ENCODE measurements at places on chromosomes 7 and 10. TPM values are rescaled to one million over a fixed set of nuclear protein-coding genes. Genes with fewer than 3 reads are reported as not detected.

MMRN2 gene
- 45.1 TPM for total RNA-seq

DNA sequence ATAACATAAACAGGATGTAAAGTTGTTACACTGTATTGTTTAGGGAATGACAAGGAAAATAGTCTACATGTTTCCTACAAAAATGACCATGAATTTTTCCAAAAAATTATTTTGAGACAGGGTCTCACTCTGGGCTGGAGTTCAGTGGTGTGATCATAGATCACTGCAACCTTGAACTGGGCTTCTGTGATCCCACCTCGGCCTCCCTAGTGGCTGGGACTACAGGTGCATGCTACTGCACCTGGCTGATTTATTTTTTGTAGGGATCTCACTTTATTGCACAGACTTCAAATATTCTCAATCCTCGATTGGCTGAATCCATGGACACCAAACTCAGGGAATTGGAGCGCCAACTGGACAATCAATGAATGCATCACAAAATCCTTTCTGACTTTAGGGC, 6.6 kb downstream of the CHCHD2 start:
- no peak for DNase-seq
- peaks cover 7% of the 10 kb centered on the region for H3K4me1 ChIP-seq
- peaks cover 51% of the 10 kb centered on the region for H3K36me3 ChIP-seq
- no peak overlapping the region for H3K27ac ChIP-seq
- no peak overlapping the region for H3K4me3 ChIP-seq

DNA sequence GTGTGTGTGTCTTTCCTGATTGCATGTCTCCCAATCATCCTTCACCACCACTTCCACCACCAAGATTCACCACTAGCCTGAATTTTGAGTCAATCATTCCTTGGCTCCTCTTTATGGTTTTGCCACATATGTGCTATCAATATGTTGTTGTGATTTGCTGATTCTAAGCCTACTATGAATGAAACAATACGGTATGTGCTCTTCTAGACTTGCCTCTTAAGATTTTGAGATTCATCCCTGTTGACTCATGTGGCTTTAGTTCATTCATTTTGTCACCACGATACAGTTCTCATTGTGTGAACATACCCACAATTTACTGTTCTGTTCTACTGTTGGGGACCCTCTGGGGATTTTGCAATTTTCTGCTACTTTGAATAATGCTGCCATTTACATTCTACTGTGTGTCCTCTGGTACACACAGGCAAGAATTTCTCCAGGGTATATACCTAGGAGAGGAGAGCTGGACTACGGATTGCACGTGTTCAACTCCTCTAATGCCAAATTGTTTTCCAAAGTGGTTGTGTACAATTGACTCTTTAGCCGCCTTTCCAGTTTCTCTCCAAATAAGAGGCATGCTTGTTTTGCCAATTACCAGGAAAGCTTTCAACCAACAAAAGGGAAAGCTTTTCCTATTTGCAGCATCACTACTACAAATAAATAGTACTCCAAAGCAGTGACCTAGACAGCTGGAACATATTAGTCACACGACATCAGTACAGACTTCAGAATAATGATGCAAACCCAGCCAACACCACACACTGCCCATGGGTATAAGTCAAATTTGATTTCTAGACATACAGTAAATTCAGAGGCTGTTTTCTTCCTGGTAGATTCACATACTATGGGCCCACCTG, 30.0 kb downstream of the SGMS1 start:
- no peak for DNase-seq
- no peak overlapping the region for H3K27ac ChIP-seq
- no peak overlapping the region for H3K4me3 ChIP-seq
- H3K36me3 ChIP-seq = no peaks in the 10 kb centered on the region
- no peaks in the 10 kb centered on the region for H3K27me3 ChIP-seq

- no peak overlapping the region for H3K4me3 ChIP-seq
- H3K4me1 ChIP-seq = peaks cover 6% of the 10 kb centered on the region
- H3K36me3 ChIP-seq = peaks cover 34% of the 10 kb centered on the region
- no peak for DNase-seq
Measured at GRCh38 chr7:47301105-47301477, 280.8 kb downstream of the TNS3 start.

DNA sequence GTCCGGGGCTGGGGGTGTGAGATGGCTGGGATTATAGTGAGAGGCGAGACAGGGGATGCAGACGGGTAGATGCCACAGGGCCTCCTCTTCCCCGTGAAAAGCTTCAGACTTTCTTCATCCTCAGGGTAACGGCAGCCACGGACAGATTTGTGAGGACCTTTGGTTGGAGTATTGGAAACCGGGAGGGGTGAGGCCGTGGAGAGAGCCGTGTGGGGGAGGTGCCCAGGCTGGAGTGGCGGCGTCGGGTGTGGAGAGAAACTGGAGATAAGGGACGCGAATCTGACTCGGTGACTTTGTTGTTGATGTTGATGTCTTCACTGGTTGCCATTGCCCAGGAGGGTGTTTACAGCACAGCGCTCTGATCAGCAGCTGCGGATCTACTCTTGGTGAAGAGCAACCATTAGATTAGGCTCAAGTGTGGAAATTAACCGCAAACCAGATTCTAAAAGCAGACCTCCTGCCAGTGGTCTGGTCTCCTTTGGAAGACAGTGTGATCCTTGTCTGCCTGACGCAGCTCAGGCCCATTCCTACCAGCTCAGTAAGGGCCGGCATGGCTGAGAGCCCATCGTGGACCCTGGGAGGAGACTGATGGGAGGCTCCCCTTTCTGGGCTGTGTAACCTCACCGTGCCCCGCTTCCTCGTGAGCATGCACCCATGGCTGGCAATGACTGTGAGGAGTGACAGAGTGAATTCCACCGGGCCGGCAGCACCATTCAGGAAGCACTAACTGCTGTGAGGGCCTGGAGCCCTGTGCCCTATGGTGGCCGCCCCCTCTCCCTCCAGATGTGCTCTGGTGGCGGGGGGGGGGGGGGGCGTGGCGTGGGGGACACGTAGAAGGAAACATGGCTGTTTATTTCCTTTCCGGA, 90.3 kb downstream of the INPP5A start:
- no peaks in the 10 kb centered on the region for H3K27me3 ChIP-seq
- DNase-seq = peak; percentile 20
- H3K4me3 ChIP-seq = no peak overlapping the region
- no peaks in the 10 kb centered on the region for H3K36me3 ChIP-seq

- H3K27me3 ChIP-seq = no peaks in the 10 kb centered on the region
- H3K27ac ChIP-seq = no peak overlapping the region
- H3K4me3 ChIP-seq = no peak overlapping the region
- no peaks in the 10 kb centered on the region for H3K36me3 ChIP-seq
- peaks cover 16% of the 10 kb centered on the region for H3K4me1 ChIP-seq
Measured at GRCh38 chr7:2495418-2496299, 19.5 kb upstream of the GRIFIN start.

DNA sequence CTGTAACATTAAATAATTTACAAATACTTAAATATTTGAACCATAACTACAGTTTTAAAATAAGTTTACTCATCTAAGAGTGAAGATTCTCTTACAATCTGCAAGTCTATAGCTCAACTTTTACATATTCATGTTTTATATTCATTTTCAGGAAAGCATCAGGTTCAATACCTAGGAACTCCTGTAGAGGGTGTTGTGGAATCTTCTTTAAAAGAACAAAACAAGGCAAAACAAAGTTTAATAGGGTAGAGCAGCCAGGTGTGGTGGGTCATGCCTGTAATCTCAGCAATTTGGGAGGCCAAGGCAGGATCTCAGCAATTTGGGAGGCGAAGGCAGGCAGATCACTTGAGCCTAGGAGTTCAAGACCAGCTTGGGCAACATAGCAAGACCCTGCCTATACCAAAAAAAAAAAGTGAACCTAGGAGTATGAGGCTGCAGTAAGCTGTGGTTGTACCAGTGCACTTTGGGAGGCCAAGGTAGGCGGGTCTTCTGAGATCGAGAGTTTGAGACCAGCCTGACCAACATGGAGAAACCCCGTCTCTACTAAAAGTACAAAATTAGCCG, 45.1 kb downstream of the ST8SIA6 start:
- H3K27me3 ChIP-seq = no peaks in the 10 kb centered on the region
- no peak overlapping the region for H3K27ac ChIP-seq
- H3K36me3 ChIP-seq = no peaks in the 10 kb centered on the region
- no peaks in the 10 kb centered on the region for H3K4me1 ChIP-seq
- no peak for DNase-seq

DNA sequence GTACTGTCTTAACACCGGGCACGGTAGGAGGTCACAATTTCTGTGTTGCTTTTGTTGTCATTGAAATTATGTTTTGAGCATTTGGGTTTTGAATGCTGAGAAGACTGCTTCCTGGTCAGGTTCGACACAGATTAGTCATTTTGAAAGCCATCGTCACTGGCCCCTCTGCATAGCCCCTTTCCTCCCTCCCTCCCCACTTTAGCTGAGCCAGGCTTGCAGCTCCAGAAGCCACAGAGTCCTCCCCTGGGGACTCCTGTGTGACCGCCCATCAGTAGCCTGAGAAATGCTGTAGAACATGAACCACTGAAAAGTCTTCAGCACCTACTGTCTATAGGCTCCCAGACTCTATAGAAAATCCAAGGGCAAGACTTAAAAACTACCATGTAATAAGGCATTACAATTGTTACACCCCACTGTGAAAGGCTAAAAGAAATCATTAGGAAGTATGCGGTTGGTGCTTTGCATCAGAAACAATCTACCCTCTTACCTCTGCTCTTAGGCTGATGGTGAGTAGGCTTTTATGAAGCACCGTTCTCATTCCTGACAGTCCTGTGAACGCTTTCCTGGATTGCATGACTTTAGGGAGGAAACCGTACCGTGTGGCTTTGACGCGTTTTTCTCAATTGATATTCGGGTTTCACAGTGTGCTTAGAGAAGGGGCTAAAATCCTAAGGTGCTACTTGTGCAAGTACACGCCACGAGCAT, 24.8 kb downstream of the JCAD start:
- H3K4me3 ChIP-seq = no peak overlapping the region
- no peak for DNase-seq

DNA sequence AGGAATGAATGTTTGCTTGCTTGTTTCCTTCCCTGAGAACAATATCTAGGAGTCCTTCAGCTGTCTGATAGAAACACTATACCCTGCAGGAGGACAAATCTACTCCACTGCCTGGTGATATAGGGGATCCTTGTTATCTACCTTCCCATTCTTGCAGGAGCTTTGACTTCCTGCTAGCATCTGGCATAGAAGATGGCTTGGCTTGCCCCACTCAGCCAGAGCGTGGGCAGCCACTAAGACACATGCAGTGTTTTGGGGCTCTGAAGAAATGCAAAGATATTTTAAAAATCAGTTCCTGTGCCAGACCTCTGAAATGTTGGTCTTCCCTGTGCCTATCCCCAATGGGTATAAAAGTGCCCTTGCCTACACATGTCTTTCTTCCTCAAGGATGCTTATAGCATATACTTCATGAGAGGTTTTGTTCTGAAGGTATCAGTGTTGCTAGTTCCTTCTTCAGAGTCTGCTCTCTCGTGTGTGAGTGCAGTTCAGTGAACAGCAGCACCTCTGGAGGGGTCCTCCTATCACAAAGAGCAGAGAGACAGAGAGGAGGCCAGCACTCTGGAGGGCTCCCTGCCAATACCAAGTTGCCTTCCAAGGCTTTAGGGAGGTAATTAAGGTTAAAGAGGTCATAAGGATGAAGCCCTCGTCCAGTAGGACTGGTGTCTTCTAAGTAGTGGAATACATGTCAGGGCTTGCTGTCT, 149.1 kb upstream of the CALCR start:
- no peak for DNase-seq
- H3K4me3 ChIP-seq = no peak overlapping the region
- no peaks in the 10 kb centered on the region for H3K36me3 ChIP-seq
- H3K27me3 ChIP-seq = no peaks in the 10 kb centered on the region
- H3K4me1 ChIP-seq = no peaks in the 10 kb centered on the region

DNA sequence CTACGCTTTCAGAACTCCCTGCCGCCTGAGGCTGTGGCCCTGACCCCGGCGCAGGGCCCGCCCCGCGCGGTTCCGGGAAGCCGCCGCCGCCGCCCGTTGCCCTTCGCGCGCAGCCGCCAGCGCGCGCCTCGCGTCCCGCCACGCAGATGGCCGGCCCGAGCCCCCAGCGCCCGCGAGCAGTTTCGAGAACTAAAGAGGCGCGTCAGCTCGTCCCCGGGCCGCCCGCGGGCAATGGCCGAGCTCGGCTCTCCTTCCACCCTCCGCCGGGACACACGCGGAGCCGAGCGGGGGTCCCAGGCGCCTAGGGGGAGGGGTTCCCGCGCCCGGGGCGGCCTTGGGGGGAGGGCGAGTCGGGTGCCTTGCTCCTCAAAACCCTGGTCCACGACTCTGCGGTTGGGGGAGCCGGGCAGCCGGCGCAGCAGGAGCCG, 1.8 kb downstream of the HNRNPF start:
- peak; percentile 47 for DNase-seq
- H3K27ac ChIP-seq = peak overlapping the region; percentile 99
- no peaks in the 10 kb centered on the region for H3K36me3 ChIP-seq
- H3K4me1 ChIP-seq = peaks cover 21% of the 10 kb centered on the region
- peak overlapping the region; percentile 67 for H3K4me3 ChIP-seq

TEX47 gene
- not detected for total RNA-seq

- no peaks in the 10 kb centered on the region for H3K27me3 ChIP-seq
- no peaks in the 10 kb centered on the region for H3K4me1 ChIP-seq
- no peak overlapping the region for H3K27ac ChIP-seq
- H3K36me3 ChIP-seq = no peaks in the 10 kb centered on the region
Measured at GRCh38 chr7:36746347-36746746, 22.1 kb upstream of the AOAH start.

ZNF804B gene
- total RNA-seq = 18.3 TPM

DNA sequence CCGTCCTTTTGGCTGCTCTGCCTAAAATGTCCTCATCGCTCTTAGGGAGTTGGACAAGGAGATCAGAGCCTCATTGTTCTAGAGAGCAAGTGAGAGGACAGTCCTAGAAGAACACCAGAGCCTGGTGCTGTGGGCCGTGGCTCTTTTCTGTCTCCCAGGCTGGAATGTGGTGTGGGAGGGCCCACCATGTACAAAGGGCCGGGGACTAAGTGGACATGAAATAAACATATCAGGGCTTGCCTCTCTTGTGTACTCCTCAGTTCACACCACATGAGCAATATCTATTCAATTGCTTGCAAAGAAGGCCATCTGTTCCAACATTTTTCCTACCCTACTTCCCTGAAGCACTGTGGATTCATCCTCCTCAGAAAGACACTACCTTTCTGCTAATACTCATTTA, 510.4 kb downstream of the SUGCT start:
- DNase-seq = no peak
- H3K36me3 ChIP-seq = no peaks in the 10 kb centered on the region
- H3K27ac ChIP-seq = no peak overlapping the region
- no peak overlapping the region for H3K4me3 ChIP-seq

KBTBD2 gene
- total RNA-seq = 36.7 TPM

GRCh38 chr7:47912332-47912731, 35.9 kb downstream of the PKD1L1 start:
- no peaks in the 10 kb centered on the region for H3K4me1 ChIP-seq
- no peak for DNase-seq
- H3K27ac ChIP-seq = no peak overlapping the region
- H3K4me3 ChIP-seq = no peak overlapping the region

GRCh38 chr10:30386801-30387588, 37.9 kb upstream of the MTPAP start:
- H3K36me3 ChIP-seq = no peaks in the 10 kb centered on the region
- H3K4me1 ChIP-seq = no peaks in the 10 kb centered on the region
- no peak overlapping the region for H3K4me3 ChIP-seq
- no peaks in the 10 kb centered on the region for H3K27me3 ChIP-seq
- H3K27ac ChIP-seq = no peak overlapping the region
- DNase-seq = no peak

Measured in thyroid gland (tissue), 4 donors.